CD4-positive, alpha-beta T cell treated with Interferon alpha-2 for 1 hour (primary cell): ENCODE measurements at places on chromosomes 2 and 18.

GRCh38 chr2:181742361-181742760 lies 62.0 kb upstream of the NEUROD1 start:
- DNase-seq: no peak

GRCh38 chr2:68387408-68388350 lies 22.6 kb downstream of the PLEK start:
- peak; percentile 63 for DNase-seq

DNA sequence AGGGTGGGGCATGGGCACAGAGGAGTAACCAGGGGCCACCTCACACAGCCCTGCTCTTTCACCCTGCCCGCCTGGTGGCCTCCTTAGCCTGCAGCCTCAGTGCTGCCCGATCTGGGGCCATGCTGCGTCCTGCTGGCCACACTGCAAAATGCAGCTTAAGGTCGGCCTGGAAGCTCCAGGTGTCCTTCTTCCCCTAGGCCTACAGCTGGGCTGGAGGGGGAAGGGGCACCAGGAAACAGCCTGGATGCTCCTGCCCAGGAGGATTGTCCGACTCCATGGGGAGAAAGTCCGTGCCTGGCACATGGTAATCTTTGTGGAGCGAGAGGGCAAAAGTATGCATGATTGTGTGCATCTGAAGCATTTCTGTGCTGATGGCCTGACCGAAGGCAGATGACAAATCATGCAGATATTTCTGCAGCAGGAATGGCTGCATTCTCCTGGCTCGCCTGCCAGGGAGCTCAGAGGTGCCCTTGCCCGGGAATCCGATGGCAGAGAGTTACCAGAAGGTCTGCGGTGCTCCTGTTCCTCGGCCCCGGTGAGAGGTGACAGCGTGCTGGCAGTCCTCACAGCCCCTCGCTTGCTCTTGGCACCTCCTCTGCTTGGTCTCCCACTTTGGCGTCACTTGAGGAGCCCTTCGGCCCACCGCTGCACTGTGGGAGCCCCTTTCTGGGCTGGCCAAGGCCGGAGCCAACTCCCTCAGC lies 12.8 kb upstream of the ALPP start:
- peak; percentile 15 for DNase-seq

DNA sequence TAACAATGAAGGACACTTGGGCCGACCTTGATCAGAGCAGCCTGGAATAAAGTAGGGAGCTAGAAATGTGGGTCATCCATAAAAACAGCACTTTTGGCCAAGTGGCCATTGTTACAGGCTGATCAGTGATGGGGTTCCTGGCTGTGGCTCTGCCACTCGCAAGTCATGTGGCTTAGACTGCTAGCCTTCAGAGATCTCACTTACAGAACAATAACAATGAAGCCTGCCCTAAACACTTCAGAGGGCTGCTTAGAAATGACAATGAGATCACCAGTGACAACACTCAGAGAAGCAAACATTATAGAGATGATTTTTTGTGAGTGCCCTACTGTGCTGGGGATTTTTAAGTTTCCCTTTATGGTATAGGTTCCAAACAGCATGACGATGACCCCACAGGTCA lies 107.9 kb upstream of the LMAN1 start:
- no peak for DNase-seq

- peak; percentile 21 for DNase-seq
Observed at GRCh38 chr2:39620067-39620466, 45.6 kb upstream of the TMEM178A start.

DNA sequence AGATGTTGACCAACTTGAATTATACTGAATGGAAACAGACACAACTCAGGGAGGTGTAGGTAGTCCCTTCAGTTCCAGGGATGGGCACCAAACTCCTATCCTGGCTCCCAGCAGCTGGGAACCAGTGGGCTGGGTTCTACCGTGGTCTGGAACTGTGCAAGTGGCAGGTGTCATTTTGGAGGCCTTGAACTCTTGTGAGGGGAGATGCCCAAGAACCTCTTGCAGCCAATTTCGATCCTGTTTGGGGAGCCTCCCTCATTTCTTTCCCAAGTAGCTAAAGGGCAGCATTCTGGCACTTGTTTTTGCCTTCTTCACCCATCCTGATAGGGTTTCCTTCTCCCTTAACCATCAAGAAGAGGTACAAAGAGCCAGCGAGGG lies 200.2 kb downstream of the ANKRD30B start:
- DNase-seq: no peak
